Occipital lobe (tissue), 3 donors: ENCODE measurements at places on chromosomes 3 and 15. TPM values are rescaled to one million over a fixed set of nuclear protein-coding genes. Genes with fewer than 3 reads are reported as not detected.

Gene ELL3
- total RNA-seq, result 3.0 TPM

Gene TF
- 2.5 TPM for total RNA-seq

Gene SLC24A5
- not detected for total RNA-seq

Gene MOBP
- total RNA-seq, result 0.94 TPM

GRCh38 chr3:37301980-37302708, 127.8 kb upstream of the LRRFIP2 start:
- DNase-seq, result no peak

- no peak for DNase-seq
Measured at GRCh38 chr15:47737477-47737876, 20.2 kb downstream of the SEMA6D start.

DNA sequence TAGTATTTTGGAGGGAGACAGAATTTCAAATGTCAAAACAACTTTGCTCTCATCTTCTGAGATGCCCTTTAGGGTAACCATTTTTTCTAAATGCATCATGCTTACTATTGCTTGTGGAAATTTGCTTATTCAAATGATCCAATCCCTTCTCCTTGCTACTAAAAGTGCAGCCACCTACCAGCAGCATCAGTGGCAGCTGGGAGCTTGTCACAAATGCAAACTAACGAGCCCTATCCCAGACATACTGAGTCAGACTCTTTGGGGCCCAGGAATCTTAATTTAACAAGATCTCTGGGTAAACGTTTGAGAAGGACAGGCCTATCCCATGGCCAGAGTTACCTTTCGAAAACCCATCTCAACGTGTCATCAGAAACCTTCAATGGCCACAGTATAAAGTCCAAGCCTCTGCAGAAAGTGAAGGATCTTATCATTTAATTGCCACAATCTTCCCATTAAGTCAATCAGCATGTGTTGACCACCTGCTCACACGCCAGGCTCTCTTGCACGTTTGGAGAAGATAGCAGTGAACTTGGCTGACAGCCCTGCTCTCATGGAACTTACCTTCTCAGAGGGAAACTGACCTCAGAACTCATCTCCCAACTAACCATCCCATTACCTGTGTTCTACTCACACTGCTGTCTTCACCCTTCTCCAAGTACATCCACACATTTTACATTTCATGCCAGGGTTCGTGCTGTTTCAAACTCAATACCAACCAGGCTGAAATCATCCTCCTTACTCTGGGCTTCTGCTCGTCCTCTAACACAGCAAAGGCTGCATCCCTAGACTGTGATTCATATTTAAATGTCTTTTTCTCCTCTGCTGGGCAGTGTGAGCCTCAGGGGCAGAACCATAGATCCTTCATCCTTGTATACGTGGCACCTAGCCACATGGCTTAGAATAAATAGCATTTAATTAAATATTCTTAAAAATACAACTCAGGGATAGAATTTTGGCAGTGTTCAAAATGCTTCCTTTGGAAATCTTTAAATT, 24.8 kb upstream of the VGLL4 start:
- DNase-seq, result no peak
